ENCODE measurements at places on chromosomes 7 and 10. TPM values are rescaled to one million over a fixed set of nuclear protein-coding genes. Genes with fewer than 3 reads are reported as not detected.

- DNase-seq = no peak
Observed at GRCh38 chr7:29573567-29573966, 9.9 kb downstream of the PRR15 start.

- DNase-seq = no peak
Observed at GRCh38 chr7:28528899-28529298, 116.6 kb downstream of the CREB5 start.

DNA sequence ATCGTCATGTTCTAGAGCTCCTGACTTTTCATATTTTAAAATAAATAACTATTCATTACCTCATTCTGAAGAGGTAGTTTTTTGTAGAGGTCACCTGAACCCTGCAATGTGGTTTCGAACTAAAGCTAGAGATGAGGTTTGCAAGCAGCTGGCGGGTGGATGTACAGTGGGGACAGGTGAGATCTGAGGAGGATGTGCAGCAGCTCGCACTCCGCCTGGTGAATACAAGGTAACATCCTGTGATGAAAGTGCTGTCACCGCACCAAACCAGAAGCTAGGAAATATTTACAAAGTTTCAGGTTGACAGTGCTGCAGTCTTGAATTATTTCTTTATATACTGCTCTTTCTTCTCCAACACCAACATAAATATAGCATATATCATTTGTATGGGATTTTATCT lies 26.5 kb downstream of the NDUFB2 start:
- no peak for DNase-seq

Gene PRKG1
- polyA plus RNA-seq = 18.9 TPM

- no peak for DNase-seq
Observed at GRCh38 chr7:70520611-70521010, 611.3 kb upstream of the GALNT17 start.

GRCh38 chr7:142133731-142134148 lies 22.2 kb downstream of the MGAM2 start:
- DNase-seq = no peak

Gene DDC
- 12.2 TPM for polyA plus RNA-seq

GRCh38 chr7:74153736-74154135 lies 20.4 kb upstream of the EIF4H start:
- no peak for DNase-seq

All from right lung (tissue), 10 donors.